Prostate gland (tissue), 2 donors: ENCODE measurements at places on chromosomes 1 and 21. TPM values are rescaled to one million over a fixed set of nuclear protein-coding genes. Genes with fewer than 3 reads are reported as not detected.
A peak's percentile ranks its signal among the peaks of the same experiment; 100 is the strongest.

The GJB3 gene
- total RNA-seq = 5.4 TPM

GRCh38 chr1:160091666-160092223 is 6.7 kb downstream of the IGSF8 start:
- H3K4me3 ChIP-seq = no peak overlapping the region
- H3K27ac ChIP-seq = no peak overlapping the region
- H3K36me3 ChIP-seq = no peaks in the 10 kb centered on the region
- H3K4me1 ChIP-seq = no peaks in the 10 kb centered on the region
- no peaks in the 10 kb centered on the region for H3K27me3 ChIP-seq

The HNRNPU gene
- total RNA-seq = 302 TPM

The ACTL8 gene
- total RNA-seq = 5.9 TPM

- H3K4me1 ChIP-seq = no peaks in the 10 kb centered on the region
- no peak for DNase-seq
- H3K27ac ChIP-seq = no peak overlapping the region
These were observed 53.3 kb downstream of the AKNAD1 start for GRCh38 chr1:108803548-108803947.

The CDC42BPA gene
- 31.3 TPM for total RNA-seq

- H3K27me3 ChIP-seq = no peaks in the 10 kb centered on the region
- no peak overlapping the region for H3K4me3 ChIP-seq
- no peak overlapping the region for H3K27ac ChIP-seq
- no peaks in the 10 kb centered on the region for H3K4me1 ChIP-seq
These were observed 420.9 kb downstream of the DISC1 start for GRCh38 chr1:232047473-232047872.

The C8B gene
- not detected for total RNA-seq

GRCh38 chr1:151553659-151554058 is 13.6 kb downstream of the TUFT1 start:
- no peak overlapping the region for H3K27ac ChIP-seq
- H3K27me3 ChIP-seq = no peaks in the 10 kb centered on the region
- no peaks in the 10 kb centered on the region for H3K36me3 ChIP-seq
- no peaks in the 10 kb centered on the region for H3K4me1 ChIP-seq
- H3K4me3 ChIP-seq = no peak overlapping the region

DNA sequence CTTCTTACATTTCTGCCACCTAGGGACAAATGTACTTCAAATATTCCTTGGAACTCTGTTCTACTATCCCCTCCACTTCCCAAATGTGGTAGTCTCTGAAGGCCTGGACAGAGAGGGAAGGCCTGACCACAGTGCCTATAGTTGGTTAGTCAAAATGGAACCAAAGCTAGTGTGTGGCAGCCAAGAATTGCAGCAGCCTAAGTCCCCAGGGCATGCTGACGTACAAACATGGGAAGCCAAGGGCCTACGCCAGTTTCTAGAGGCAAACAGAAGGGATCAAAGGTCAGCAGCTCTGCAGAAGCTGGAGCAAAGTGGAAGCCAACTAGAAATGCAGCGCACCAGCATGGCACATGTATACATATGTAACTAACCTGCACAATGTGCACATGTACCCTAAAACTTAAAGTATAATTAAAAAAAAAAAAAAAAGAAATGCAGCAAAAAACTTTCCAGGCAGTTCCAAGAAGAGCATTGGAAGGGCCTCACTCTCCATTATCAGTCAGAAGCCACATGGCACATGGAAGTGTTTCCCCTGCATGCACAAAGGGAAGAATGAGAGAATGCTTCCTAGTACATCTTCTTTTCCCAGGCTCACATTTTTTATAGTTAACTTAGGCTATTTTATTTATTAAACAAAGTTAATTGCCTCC is 39.4 kb upstream of the GADD45A start:
- peaks cover 3% of the 10 kb centered on the region for H3K4me1 ChIP-seq
- no peaks in the 10 kb centered on the region for H3K36me3 ChIP-seq
- no peak overlapping the region for H3K4me3 ChIP-seq

GRCh38 chr21:36917471-36918158 is 48.9 kb downstream of the HLCS start:
- H3K4me1 ChIP-seq = peaks cover 10% of the 10 kb centered on the region
- DNase-seq = peak; percentile 49
- H3K27ac ChIP-seq = peak overlapping the region; percentile 48
- H3K4me3 ChIP-seq = no peak overlapping the region
- H3K36me3 ChIP-seq = no peaks in the 10 kb centered on the region
- no peaks in the 10 kb centered on the region for H3K27me3 ChIP-seq

The CTSS gene
- total RNA-seq = 11.3 TPM

- no peaks in the 10 kb centered on the region for H3K36me3 ChIP-seq
- no peak overlapping the region for H3K27ac ChIP-seq
- no peaks in the 10 kb centered on the region for H3K4me1 ChIP-seq
- no peaks in the 10 kb centered on the region for H3K27me3 ChIP-seq
- H3K4me3 ChIP-seq = no peak overlapping the region
These were observed 183.5 kb upstream of the DPYD start for GRCh38 chr1:98104289-98104688.

DNA sequence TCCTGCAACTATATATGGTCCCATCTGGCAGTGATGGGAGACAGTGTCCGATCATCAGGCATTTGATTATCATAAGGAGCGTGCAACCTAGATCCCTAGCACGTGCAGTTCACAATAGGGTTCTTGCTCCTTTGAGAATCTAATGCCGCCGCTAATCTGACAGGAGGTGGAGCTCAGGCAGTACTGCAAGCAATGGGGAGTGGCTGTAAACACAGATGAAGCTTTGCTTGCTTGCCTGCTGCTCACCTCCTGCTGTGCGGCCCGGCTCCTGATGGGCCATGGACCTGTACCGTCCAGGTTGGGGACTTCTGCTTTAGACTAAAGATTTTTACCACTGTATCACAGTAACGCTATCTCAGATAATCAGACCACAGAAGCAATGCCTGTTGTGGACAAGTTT is 63.8 kb downstream of the TGFB2 start:
- H3K27ac ChIP-seq = no peak overlapping the region
- H3K27me3 ChIP-seq = no peaks in the 10 kb centered on the region
- no peaks in the 10 kb centered on the region for H3K4me1 ChIP-seq
- DNase-seq = no peak
- no peaks in the 10 kb centered on the region for H3K36me3 ChIP-seq

GRCh38 chr1:227888404-227889046 is 59.2 kb downstream of the WNT9A start:
- H3K36me3 ChIP-seq = no peaks in the 10 kb centered on the region
- peak overlapping the region; percentile 85 for H3K27ac ChIP-seq
- peaks cover 8% of the 10 kb centered on the region for H3K4me1 ChIP-seq
- H3K27me3 ChIP-seq = no peaks in the 10 kb centered on the region
- no peak for DNase-seq
- H3K4me3 ChIP-seq = no peak overlapping the region

The TCHH gene
- total RNA-seq = not detected

GRCh38 chr1:84995484-84996334 is 1.2 kb downstream of the MCOLN2 start:
- H3K27me3 ChIP-seq = no peaks in the 10 kb centered on the region
- H3K27ac ChIP-seq = no peak overlapping the region
- no peak for DNase-seq
- H3K4me3 ChIP-seq = no peak overlapping the region

The RSPH1 gene
- 2.6 TPM for total RNA-seq

- DNase-seq = no peak
- no peaks in the 10 kb centered on the region for H3K27me3 ChIP-seq
- H3K36me3 ChIP-seq = no peaks in the 10 kb centered on the region
- H3K27ac ChIP-seq = no peak overlapping the region
These were observed 510.9 kb upstream of the DAB1 start for GRCh38 chr1:57934745-57935144.

GRCh38 chr21:34899302-34899701 is 149.8 kb downstream of the RUNX1 start:
- H3K4me3 ChIP-seq = no peak overlapping the region
- H3K4me1 ChIP-seq = no peaks in the 10 kb centered on the region
- no peak for DNase-seq
- no peak overlapping the region for H3K27ac ChIP-seq
- H3K27me3 ChIP-seq = no peaks in the 10 kb centered on the region

GRCh38 chr1:31570228-31570627 is 6.1 kb upstream of the TINAGL1 start:
- no peaks in the 10 kb centered on the region for H3K27me3 ChIP-seq
- no peaks in the 10 kb centered on the region for H3K4me1 ChIP-seq
- no peak for DNase-seq
- H3K4me3 ChIP-seq = no peak overlapping the region
- H3K27ac ChIP-seq = no peak overlapping the region

The AVPR1B gene
- total RNA-seq = not detected

DNA sequence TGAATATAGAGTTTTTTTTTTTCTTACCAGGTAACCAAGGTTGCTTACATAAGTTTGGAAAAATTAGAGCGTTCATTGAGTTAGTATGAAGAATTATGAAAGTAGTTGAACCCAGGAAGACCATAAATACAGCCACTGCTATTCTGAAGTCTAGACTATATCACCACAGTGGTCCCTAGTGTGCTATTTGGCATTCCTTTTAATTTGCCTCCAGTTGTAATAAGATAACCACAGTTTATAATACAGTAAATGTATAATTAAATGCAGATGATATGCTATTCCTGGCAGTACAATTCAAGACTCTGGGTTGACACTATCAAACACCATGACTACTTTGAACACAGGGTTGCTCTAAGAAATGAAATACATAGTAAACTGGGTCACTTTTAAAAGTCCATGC is 270.5 kb downstream of the BRINP2 start:
- H3K4me3 ChIP-seq = no peak overlapping the region
- no peaks in the 10 kb centered on the region for H3K27me3 ChIP-seq
- H3K27ac ChIP-seq = no peak overlapping the region
- H3K36me3 ChIP-seq = no peaks in the 10 kb centered on the region

DNA sequence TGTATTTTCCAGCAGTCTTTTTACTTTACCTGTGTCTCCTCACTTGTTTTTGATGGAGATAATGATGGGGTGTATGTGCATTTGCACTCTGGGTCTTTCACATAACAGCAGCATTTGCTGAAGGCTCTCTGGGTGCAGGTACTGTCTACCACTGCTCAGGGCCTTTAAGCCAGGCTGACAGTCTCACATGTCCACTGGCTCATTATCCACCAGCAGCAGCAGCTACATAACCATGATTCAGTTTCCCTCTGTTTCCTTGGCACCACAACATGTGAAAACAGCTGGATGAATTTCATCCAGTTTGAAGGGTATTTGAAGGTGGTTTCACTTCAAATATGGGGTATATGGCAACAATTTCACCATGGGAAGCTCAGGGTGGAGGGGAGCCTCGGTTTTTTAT is 41.2 kb upstream of the ROR1 start:
- H3K4me1 ChIP-seq = no peaks in the 10 kb centered on the region
- H3K36me3 ChIP-seq = no peaks in the 10 kb centered on the region
- H3K27ac ChIP-seq = no peak overlapping the region

DNA sequence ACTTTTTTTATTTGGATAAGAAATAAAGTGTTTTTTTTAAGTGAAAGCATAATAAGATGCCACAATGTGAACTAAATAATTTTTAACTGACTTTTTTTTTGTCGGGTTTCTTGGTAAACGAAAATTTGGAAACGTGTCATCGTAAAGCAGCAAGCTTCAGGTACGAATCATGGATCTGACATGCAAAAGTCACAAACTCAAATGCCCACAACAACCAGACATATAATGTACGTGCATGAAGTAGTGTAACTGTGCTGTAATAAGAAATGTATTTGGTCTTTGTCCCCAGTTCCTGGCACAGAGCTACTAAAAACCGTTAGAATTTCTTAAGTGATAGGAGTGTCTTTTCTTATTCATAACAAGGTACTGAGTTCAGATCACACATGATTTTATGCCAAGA is 44.3 kb upstream of the LRRC7 start:
- DNase-seq = no peak
- no peaks in the 10 kb centered on the region for H3K36me3 ChIP-seq
- no peaks in the 10 kb centered on the region for H3K27me3 ChIP-seq

GRCh38 chr21:27171707-27172106 is 204.8 kb upstream of the ADAMTS5 start:
- H3K36me3 ChIP-seq = no peaks in the 10 kb centered on the region
- H3K27ac ChIP-seq = no peak overlapping the region
- no peak overlapping the region for H3K4me3 ChIP-seq
- H3K4me1 ChIP-seq = no peaks in the 10 kb centered on the region
- DNase-seq = no peak

The GNG4 gene
- 47.7 TPM for total RNA-seq

- no peaks in the 10 kb centered on the region for H3K4me1 ChIP-seq
- DNase-seq = no peak
- no peak overlapping the region for H3K4me3 ChIP-seq
- no peak overlapping the region for H3K27ac ChIP-seq
These were observed 117.7 kb downstream of the ERG start for GRCh38 chr21:38380481-38381137.

GRCh38 chr1:185593271-185593670 is 140.9 kb upstream of the HMCN1 start:
- H3K4me1 ChIP-seq = no peaks in the 10 kb centered on the region
- H3K4me3 ChIP-seq = no peak overlapping the region
- H3K27ac ChIP-seq = no peak overlapping the region
- no peaks in the 10 kb centered on the region for H3K27me3 ChIP-seq
- DNase-seq = no peak

The DOCK7 gene
- 56.4 TPM for total RNA-seq

The CNR2 gene
- not detected for total RNA-seq

- H3K27ac ChIP-seq = peak overlapping the region; percentile 78
- DNase-seq = peak; percentile 64
- H3K27me3 ChIP-seq = no peaks in the 10 kb centered on the region
- H3K4me1 ChIP-seq = no peaks in the 10 kb centered on the region
- H3K4me3 ChIP-seq = peak overlapping the region; percentile 31
- H3K36me3 ChIP-seq = no peaks in the 10 kb centered on the region
These were observed 972 bp downstream of the CFAP410 start for GRCh38 chr21:44337941-44338895.

The HLX gene
- 2.3 TPM for total RNA-seq
